Astrocyte of the spinal cord (primary cell): ENCODE measurements at places on chromosomes 7 and 10.

DNA sequence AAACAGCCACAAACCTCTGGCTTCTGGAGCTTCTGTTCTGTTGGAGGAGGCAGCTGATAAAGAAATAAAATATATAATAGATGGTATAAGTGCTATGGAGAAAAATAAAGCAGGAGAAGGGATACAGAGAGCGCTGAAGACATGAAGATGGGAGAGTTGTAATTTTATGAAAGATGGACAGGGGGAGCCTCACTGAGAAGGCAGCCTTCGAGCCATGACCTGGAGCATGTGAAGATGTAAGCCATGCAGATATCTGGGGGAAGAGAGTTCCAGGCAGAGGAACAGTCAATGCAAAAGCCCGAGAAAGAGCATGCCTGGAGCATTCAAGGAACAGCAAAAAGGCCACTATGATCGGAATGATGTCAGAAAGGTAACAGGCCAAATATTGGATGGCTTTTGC, 187.5 kb downstream of the KIAA1217 start:
- no peak for DNase-seq

- peak; percentile 69 for DNase-seq
These were observed 170.1 kb upstream of the SEMA3A start for GRCh38 chr7:84364708-84365107.

- no peak for DNase-seq
These were observed 2.5 kb upstream of the BAMBI start for GRCh38 chr10:28674782-28675181.

GRCh38 chr7:67402280-67402679, 405.6 kb downstream of the TYW1 start:
- no peak for DNase-seq

DNA sequence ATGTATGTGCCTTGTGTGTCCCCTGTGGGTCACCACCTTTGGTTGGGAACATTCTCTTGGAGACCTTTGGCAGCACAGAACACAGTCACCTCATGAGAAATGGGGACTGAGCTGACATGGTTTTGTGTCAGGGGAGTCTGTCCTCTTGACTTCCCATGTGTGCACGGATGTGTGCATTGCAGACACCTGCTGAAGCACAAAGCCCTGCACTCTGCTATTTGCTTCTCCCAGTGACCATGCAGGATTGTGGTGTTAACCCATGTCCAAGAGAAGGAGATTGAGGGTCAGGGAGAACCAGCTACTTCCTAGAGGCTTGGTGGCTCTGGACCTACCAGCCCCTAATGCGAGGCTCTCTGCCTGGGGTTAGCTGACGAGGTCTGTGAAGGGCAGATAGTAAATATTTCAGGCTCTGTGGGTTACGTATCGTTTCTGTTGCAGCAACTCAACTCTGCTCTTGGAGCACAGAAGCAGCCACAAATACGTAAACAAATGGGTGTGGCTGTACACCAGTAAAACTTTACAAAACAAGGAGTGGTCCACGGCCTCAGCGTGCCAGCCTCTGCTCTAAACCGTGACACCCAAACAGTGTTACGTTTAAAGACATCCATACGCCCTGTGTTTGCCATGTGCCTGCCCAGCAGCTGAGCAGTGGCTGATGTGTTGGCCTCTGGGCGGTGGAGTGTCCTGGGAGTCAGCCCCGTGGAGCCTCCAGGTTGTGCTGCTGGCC, 51.7 kb downstream of the ADCY1 start:
- DNase-seq: no peak

DNA sequence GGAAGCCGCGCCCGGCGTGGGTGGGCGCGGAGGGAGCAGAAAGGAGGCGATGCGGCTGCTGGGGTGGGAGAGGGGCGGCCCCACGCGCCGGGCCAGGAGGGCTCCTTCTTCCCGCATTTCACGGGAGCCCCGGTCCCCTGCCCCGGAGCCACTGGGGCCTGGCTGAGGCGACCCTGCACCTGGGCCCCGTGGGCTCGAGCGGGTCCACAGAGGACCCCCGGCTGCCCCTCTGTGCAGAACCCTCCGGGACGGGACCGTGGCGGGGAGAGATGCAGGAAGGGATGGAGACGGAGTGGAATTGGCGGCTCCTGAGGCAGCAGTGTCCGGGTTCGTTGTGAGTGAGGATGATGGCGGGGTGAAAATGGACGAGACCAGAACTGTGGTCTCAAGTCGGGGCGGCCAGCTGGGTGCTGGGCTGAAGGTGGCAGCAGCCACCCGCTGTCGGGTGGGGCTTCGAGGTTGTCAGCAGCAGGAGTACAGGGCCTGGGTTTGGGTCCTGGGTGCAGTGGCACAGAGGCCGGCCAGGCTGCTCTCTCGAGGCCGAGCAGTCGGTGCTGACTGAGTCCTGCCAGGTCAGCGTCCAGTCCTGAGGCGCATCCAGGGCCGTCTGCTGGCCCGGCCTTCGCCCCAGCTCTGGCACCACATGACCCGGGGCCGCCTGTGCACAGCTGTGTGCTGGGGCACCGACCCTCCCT, 80.4 kb downstream of the VIPR2 start:
- DNase-seq: no peak
